Effector CD8-positive, alpha-beta T cell (primary cell): ENCODE measurements at places on chromosomes 1 and 21.

- no peak for DNase-seq
Observed at GRCh38 chr1:211648980-211649934, 26.2 kb downstream of the NEK2 start.

GRCh38 chr1:217369996-217370551 lies 260.8 kb downstream of the GPATCH2 start:
- no peak for DNase-seq

GRCh38 chr21:39637197-39637970 lies 24.6 kb downstream of the B3GALT5 start:
- no peak for DNase-seq

- DNase-seq: no peak
Observed at GRCh38 chr1:66446261-66447001, 87.5 kb upstream of the SGIP1 start.

GRCh38 chr21:46119144-46119636 lies 21.3 kb downstream of the COL6A2 start:
- no peak for DNase-seq
